ENCODE measurements at places on chromosomes 4 and X.

DNA sequence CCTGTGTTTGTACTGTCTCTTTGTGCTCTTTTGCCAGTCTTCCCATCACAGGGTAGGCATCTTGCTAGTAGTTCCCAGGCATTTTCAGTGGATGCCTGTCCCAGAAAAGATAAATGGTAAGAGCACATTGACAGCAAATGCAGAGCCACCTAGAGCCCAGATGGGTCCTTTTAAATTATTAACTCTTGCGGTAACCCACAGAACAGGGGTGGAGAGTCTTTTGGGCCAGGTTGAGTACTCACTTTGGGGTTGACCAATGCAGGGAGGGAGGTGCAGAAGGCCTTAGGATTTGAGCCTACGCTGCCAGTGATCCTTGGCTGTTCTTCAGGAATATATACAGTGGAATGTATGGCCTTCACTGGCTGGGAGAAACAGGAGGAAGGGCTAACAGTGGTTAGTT lies 173.8 kb downstream of the MSN start:
- DNase-seq: no peak

GRCh38 chr4:141702472-141703182 lies 66.2 kb downstream of the IL15 start:
- no peak for DNase-seq

DNA sequence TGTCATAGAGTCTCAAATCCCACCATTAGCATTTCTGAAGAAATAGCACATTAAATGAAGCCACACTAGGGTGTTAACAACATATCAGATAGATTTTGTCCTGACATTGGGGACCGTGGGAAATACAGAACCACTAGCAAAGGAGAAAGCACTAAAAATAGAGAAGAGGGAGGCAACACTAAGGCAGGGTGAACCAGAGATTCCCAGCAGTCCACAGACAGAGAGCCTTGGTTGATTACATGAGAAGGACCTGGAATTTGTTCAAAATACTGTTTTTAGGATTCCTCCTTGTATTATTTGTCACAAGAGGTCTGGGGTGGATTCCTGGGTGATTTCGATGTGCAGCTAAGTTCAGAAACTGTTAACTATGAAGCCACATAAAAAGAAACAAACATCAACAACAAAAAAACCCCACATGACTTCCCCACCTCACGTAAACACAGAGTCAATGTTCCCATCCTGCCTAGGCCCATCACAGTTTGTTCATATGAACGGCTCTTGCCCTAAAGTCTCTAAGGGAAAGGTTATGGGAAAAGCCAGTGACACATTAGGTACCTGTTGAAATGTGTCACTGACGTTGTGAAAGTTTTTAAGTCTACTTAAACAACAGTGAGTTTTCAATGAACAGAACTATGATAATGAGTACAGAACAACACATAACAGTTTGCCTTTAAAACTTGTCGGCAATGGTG lies 23.6 kb upstream of the GRSF1 start:
- DNase-seq: peak; percentile 5

DNA sequence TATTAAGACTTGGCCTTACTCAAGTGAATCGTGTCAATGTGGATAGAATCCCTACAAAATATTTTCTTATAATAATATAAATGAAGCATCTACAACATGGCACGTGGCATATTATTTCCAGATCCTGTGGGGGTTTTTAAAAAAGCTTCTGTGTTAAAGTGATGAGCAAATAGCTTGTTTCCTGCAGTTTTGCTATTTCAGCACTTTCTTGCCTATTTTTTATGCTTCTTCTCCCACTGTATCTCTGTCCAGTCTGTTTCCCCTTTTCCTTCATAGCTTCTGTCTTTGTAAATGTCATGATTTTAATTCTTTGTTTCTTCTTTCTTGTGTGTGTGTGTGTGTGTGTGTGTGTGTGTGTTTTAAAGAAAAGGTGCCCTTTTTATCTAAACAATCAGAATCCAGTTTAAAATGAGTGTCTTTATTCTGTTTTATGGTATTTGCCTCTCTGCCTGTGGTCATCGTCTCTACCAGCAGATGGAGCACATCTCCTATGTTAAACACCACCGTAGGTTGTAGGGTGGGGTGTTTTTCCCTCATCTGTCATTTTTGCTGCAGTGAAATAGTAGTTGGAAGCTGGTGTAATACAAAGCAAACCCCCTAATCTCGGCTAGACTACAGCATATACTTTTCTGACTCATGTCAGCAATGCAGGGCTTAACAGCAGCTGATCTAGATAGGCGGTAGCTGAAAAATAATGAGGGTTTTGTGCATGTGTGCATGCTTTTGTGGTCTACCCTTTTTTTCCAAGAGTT lies 33.1 kb downstream of the FTHL17 start:
- DNase-seq: no peak

DNA sequence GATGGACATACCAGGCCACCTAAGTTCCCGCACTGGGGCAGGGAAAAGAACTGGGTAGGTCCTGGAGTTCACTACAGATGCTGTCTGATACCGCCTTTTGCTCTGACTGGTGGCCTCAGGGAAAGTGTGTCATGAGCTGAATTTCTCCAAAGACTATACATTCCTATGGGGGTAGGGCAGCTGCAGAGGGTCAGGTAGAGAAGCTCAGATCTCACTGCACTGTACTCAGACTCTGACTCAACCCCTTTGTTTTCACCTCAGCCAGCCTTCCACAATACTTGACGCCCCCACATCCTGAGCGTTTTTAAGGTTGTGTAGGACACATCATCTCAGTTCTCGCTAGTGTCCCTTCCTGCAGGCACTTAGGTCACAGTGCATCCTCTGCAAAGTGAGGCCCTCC lies 7.8 kb downstream of the GATB start:
- DNase-seq: no peak

- DNase-seq: no peak
Measured at GRCh38 chr4:145898926-145899531, 39.6 kb downstream of the ZNF827 start.

GRCh38 chr4:151628001-151628608 lies 132.7 kb downstream of the GATB start:
- no peak for DNase-seq

DNA sequence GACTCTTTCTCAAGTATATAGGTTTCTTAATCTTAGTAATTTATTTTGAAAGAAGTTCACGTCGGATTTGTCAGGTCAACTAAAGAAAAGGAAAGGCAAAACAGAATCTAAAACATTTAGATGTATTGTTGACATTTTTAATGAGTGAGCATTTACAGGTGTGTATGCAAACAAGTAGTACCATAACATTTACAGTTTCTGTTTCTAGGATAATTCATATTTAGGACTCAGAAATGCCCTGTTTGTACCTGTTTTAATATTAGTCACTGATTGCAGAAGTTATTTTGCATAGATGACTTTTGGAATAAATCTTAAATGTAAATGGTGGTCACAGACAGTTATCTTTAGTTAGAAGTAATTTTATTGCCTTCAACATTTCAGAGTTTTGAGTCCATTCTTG lies 151.3 kb upstream of the NUDT6 start:
- DNase-seq: no peak

GRCh38 chr4:1458581-1458980 lies 52.3 kb upstream of the NKX1-1 start:
- no peak for DNase-seq

All from GM12864 (cell line).